Osteoblast (primary cell): ENCODE measurements at places on chromosomes 7 and 10. TPM values are rescaled to one million over a fixed set of nuclear protein-coding genes. Genes with fewer than 3 reads are reported as not detected.

GRCh38 chr7:83476511-83477050, 172.4 kb downstream of the SEMA3E start:
- DNase-seq: no peak

DNA sequence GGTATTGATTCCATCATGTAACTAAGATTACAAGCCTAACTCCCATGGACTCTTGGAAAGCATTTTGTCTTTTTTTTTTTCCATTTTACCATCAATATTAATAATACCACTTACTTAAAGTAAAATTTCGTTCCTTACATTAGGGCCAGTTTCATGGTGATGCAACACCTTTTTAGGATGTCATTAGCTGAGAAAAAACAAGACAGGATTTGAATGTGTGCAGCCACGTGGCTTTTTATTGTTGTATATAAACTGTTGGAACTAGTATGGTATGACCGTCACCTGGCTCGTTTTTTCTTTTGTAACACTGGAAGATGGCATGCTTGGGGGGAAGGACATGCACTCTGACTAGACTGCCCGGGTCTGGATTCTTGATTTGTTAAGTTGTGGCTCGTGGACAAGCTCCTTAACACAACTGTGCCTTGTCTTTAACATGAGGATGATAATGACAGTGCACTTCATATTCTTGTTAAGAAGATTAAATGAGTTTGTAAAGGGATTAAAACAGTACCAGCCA, 42.1 kb downstream of the ARHGAP21 start:
- no peak for DNase-seq

DNA sequence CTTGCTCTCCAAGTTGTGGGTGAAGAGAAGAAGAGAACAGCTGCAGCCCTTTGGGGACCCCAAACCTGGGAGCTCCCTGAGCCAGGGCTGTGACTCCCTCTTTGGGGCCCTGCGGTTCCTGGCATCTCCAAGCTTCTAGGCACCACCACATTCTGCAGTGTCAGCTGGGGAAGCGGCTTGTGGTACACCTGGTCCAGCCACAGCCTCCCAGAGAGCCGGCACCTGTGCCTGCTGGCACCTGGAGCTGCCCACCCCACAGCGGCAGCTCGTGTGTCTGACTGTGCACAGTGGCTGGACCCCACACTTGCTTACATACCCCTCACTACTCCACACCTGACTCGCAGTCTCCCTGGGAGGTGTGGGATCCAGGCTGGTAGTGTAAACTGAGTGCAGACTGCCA, 23.5 kb downstream of the FAM241B start:
- peak; percentile 25 for DNase-seq

DNA sequence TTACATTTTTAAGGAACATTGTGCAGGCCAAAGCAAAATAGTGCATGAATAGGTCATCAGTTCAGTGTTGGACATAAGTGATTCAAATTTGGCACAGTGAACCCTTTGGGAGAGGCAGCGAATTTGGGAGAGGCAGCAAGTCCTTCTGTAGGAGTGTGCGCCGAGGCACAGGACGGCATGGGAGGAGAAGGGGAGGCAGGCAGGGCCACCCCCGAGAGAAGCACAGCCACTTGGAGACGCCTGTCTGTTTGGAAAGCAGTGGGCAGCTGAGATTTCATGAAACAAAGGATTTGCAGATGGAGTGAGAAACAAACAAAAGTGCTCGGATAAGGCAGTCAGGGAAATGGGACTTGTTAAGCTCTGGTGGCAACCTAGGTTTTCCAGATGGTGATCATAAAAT, 30.6 kb downstream of the VIPR2 start:
- DNase-seq: no peak

DNA sequence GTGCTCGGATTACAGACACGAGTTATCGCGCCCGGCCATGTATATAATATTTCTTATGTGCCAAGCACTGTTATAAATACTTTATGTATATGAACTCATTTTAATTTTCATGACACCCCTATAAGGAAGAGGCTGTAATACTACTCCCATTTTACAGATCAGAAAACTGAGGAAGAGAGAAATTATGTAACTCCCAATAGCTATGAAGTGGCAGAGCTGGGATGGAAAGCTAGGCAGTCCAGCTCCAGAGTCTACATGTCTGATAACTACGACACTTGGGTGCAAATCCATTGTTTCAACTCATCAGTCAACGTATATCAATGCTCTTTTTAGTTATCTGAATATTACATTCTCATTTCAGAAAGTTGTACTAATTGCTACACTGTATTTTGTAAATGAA, 17.0 kb downstream of the PDK4 start:
- DNase-seq: no peak

DNA sequence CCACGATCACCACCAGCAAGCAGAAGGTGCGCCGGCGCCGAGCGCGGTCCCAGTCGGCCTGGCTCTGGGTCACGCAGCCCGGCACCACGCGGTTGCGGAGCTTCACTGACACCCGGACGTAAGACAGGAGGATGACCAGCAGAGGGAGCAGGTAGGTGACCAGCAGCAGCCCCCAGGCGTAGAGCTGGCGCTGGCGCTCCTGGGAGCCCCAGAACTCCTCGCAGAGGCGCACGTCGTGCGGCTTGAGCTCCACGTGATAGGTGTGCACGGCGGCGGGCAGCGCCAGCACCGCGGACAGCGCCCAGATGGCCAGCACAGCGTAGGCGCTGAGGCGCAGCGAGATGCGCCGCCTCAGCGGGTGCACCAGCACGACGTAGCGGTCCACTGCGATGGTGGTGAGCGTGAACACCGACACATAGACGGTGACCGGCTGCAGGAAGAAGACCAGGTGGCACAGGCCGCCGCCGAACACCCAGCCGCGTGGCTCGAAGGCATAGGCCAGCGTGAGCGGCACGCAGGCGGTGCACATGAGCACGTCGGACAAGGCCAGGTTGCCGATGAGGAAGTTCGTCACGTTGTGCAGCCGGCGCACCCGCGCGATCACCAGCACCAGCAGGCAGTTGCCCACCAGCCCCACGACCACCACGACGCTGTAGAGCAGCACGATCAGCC, 920 bp downstream of the PRLHR start:
- DNase-seq: peak; percentile 91

DNA sequence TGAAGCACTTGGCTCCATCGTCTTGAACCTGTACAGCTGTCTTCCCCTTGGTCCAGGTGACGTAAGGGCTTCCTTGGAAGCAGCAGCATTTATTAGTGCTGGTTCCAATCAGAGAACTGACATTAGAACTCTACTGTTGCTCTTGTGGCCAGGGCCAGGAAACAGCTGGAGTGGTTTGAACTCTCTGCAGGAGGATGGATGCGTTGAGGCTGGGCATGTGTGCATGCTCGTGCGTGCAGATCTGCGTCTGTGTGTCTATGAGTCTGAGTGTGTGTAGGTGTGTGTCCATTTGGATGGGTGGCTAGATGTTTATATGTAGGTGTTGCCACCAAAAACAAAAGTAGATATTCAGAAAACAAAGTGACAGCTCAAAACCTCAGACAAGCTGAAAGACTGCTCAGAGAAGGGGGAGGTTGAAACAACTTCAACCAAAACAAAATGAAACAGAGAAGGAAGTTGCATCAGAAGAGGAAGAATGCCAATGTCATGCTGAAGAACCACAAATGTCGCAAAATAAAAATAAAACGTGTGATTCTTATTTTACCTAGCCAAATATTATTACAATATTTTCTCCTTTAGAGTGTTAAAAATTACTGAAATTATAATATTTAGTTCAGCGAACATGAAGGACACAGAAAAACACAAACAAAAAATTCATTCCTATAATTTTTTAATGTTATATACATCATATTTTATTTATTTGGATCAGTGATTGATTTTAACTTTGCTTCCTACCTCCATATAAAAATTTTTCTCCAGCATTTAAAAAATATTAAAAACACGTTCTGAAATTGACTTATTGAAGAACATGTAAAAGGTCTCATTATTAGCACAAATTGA, 96.1 kb upstream of the MKLN1 start:
- no peak for DNase-seq

- no peak for DNase-seq
These were observed 152.8 kb downstream of the AUTS2 start for GRCh38 chr7:69751026-69751425.

GRCh38 chr7:7739204-7740036, 21.0 kb upstream of the RPA3 start:
- DNase-seq: no peak

DNA sequence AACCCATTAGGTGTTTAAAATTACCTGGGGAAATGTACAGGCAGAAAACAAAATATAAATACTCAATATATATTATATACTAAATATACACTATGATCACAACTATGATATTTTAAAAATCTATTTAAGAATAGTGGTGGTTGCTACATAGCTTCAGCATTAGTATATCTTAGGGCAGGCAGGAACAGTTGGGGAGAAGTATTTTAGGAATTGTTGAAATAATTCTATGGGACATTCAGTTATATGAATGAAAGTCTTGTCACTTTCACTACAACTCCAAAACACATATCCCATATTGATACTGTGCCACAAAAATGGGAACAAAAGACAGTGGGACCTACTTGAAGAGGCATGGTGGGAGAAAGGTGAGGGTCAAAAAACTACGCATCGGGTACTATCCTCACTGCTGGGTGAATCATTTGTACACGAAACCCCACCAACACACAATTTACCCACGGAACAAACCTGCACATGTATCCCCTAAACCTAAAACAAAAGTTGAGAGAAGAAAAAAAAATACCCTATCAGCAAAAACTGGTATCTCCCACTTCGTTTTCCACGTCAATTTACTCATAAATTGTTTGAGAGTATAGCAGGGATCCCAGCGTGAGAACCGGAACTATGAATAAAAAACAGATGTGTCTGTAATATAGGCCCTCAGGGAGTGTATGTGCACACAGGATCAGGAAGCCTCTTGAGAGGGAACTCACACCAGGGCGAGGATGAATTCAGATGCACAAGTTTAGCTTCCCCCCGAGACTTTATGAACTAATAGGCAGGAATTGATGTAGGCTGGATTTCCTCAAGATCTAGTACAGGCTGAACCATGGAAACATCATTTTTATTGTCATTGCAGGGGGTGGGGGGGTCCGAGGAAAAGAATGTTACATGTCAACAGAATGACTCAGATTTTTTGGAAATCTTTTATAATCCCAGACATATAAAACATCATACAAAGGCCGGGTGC, 16.2 kb downstream of the SLC16A12 start:
- DNase-seq: peak; percentile 92

GRCh38 chr10:91409069-91409868, 875 bp upstream of the HECTD2 start:
- DNase-seq: peak; percentile 97

The PLEKHA1 gene
- 17.4 and 19.7 TPM in 2 replicates for total RNA-seq

The SPAM1 gene
- total RNA-seq: not detected in 2 replicates

The MSMB gene
- not detected in 2 replicates for total RNA-seq

The TEX47 gene
- not detected in 2 replicates for total RNA-seq
